ENCODE measurements at places on chromosomes 4 and X. TPM values are rescaled to one million over a fixed set of nuclear protein-coding genes. Genes with fewer than 3 reads are reported as not detected.

- H3K27me3 ChIP-seq = no peaks in the 10 kb centered on the region
- no peak overlapping the region for H3K4me3 ChIP-seq
- no peaks in the 10 kb centered on the region for H3K4me1 ChIP-seq
- H3K27ac ChIP-seq = no peak overlapping the region
- no peaks in the 10 kb centered on the region for H3K36me3 ChIP-seq
Observed at GRCh38 chr4:176814770-176815169, 22.0 kb upstream of the VEGFC start.

- H3K4me3 ChIP-seq = peak within 1 kb of the TSS; percentile 96
- peaks cover 21% of the 10 kb centered on the region for H3K4me1 ChIP-seq
- H3K27me3 ChIP-seq = no peaks in the 10 kb centered on the region
Observed at GRCh38 chrX:1591102-1591862, at the start of gene AKAP17A. Gene AKAP17A, plus strand, starts transcription at chrX:1591604. Its CDS starts 1,859 bp downstream, at chrX:1593463.

DNA sequence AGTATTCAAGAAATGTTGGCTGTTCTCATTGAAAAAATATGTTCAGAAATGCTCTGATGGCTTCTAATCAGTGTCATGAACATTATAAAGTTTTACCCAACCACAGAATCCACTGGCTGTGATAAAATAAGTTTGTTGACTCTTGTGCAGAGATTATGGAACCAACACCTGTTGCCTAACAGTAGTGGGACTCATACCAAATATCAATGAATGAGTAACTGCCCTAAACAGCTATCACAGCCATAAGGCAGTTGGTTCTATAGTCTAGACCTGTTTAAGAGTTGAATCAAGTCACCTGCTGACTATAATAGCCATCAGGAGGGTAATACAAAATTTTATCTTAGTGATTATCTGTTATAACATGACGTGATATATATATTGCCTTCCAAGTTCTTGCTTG, 168.3 kb downstream of the ATOH1 start:
- no peak for DNase-seq
- no peaks in the 10 kb centered on the region for H3K27me3 ChIP-seq
- H3K4me3 ChIP-seq = no peak overlapping the region
- H3K27ac ChIP-seq = no peak overlapping the region

Gene MAGEC1
- not detected for total RNA-seq

Gene TLR6
- total RNA-seq = 4.4 TPM

DNA sequence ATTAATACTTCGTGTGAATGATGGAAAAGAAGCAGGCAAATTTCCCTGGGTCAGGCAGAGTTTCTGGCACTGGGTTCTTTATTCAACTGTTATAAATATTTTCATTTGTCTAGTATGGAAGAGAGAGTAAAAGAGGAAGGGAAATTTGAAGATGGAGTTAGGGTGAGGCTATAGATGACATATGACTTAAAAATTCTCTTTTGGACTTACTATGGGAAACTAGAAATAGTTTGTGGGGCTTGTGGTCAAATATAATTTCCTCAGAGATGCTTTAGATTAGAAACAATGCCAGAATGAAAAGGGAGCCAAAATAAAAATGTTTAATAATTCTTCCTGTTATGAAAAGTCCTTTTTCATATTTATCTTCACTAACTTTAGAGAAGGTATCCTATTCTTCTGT, 103.2 kb downstream of the GC start:
- no peak for DNase-seq
- H3K27me3 ChIP-seq = no peaks in the 10 kb centered on the region
- no peak overlapping the region for H3K27ac ChIP-seq
- no peak overlapping the region for H3K4me3 ChIP-seq

- H3K4me3 ChIP-seq = no peak overlapping the region
- H3K27ac ChIP-seq = no peak overlapping the region
- peaks cover 51% of the 10 kb centered on the region for H3K27me3 ChIP-seq
- no peaks in the 10 kb centered on the region for H3K36me3 ChIP-seq
Observed at GRCh38 chr4:107857741-107858140, 33.0 kb downstream of the SGMS2 start.

DNA sequence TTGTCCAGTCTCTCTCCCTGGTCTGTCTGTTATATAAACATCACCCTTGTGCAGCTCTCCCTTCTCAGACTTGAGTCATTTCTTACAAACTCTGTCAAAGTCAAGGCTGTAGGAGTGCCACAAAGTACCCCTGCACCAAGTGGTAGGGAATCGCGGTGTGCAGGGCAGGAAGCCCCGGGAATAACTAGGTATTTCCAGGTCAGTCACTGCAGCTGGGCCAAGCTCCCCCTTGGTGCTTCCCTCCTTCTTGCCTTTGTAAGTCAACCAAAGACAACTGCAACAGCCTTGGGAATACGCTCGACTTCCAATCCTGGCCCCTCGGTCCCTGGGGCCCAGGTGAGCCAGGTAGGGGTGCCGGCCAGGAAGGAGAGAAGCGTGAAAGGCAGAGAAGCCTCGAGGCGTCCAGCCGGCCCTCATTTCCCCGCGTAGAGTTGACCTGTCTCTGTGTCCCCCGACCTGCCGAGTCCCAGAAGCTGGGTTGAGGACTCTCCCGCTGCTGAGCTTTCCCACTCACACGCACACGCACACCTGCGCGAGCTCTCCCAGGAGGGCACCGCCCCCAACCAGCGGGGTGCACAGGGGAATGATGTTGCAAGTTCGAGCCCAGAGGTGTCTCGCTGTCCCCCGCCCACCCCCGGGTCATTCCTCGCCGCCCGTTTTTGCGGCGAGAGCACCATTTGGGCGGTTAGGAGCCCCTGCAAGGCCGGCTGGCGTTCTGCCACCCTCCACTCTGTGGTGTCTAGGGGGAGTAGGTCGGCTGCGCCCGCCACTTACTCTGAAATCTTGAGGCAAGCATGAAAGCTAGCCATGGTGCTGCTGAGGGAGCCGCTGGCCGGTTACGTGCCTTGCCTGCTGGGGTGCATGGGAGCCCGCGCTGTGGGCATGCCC, 22.8 kb upstream of the KIAA1210 start:
- H3K27me3 ChIP-seq = no peaks in the 10 kb centered on the region
- no peaks in the 10 kb centered on the region for H3K36me3 ChIP-seq
- no peaks in the 10 kb centered on the region for H3K4me1 ChIP-seq
- no peak for DNase-seq
- H3K4me3 ChIP-seq = no peak overlapping the region
- H3K27ac ChIP-seq = no peak overlapping the region

DNA sequence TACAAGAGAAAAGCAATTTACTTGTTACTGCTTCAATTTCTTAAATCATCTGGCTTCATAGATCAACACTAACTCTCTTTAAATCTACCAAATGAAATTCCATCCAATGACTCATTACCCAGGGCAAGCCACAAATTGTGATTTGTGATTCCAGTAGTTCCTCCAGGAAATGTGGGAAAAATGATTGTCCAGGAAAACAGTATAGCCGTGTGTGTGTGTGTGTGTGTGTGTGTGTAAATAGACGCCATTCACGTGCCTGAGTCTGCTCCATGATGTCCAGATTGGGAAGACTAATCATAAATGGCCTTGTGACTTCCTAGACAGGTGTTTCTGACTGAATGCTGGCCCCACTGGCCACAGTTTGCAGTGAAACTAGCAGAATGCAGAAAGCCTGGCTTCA, 121.3 kb downstream of the HS6ST2 start:
- no peak overlapping the region for H3K4me3 ChIP-seq
- H3K4me1 ChIP-seq = no peaks in the 10 kb centered on the region
- H3K36me3 ChIP-seq = no peaks in the 10 kb centered on the region
- H3K27me3 ChIP-seq = no peaks in the 10 kb centered on the region

DNA sequence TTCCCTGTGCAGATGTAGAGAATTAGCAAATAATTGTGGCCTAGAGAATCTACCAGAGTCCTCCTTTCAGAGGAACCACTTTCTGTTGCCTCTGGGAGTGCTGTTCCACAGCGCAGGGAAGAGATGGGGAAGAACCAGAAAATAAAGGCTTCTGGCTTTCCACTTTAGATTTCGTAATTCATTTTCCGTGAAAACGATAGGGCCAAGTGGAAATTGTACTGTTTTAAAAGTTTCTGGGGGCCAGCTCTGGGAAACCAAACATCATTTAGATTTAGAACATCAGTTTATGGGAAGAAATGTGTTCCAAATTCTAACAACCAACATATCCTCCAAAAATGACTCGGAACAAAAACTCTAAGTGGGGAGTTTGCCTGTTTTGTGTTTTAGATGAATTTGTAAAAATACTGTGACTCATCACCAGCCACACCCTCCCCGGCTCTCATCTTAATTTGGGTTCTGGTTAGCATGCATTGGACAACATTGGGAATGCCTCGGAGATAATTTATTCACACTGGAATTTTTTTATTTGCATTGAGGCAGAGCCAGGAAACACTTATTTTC, 65.2 kb upstream of the LNX1 start:
- DNase-seq = no peak
- H3K4me1 ChIP-seq = peaks cover 9% of the 10 kb centered on the region
- H3K27ac ChIP-seq = no peak overlapping the region
- no peak overlapping the region for H3K4me3 ChIP-seq
- peaks cover 4% of the 10 kb centered on the region for H3K27me3 ChIP-seq

Gene CLCN4
- 0.38 TPM for total RNA-seq

DNA sequence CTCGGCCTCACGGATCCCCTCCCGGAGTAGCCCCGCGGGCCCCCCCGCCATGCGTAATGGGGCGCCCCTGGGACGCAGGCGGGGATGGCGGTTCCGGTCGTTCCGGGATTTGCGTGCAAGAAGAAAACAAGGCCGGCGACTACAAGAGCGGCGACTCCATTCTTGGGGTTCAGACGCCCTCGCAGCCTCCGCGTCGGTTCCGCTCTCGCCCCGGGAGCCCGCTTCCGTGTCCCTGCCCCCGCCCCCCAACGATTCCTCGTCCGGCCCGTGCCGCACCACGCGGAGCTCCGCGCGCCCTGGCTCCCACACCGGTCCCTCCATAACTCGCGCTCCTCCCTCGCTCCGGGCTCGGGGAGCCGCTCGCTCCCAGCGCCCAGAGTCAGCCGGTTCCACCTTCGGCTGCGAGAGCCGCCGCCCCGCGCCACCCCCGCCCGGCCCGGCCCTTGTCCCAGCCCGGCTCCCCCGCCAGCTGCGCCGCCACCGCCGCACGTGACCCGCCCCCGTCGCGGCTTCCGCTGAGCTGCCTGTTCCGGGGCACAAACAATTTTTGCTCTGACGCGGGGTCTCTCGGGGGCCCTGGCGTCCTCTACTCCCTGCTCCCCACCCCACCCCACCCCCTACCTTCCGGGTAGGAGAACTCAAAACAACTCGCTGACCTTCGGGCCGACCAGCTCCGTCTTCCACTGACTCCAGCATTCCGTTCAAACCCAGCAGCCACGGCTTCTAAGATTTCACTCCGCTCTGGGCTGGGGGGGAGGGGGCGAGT, 78.8 kb upstream of the BCOR start:
- no peaks in the 10 kb centered on the region for H3K27me3 ChIP-seq
- H3K36me3 ChIP-seq = peaks cover 9% of the 10 kb centered on the region
- H3K4me3 ChIP-seq = peak overlapping the region; percentile 90
- DNase-seq = peak; percentile 84
- H3K4me1 ChIP-seq = peaks cover 27% of the 10 kb centered on the region
- peak overlapping the region; percentile 99 for H3K27ac ChIP-seq

Gene DKK2
- total RNA-seq = not detected

GRCh38 chr4:61468024-61468720, 268.0 kb downstream of the ADGRL3 start:
- H3K36me3 ChIP-seq = no peaks in the 10 kb centered on the region
- H3K27ac ChIP-seq = no peak overlapping the region
- no peak overlapping the region for H3K4me3 ChIP-seq
- H3K27me3 ChIP-seq = no peaks in the 10 kb centered on the region

DNA sequence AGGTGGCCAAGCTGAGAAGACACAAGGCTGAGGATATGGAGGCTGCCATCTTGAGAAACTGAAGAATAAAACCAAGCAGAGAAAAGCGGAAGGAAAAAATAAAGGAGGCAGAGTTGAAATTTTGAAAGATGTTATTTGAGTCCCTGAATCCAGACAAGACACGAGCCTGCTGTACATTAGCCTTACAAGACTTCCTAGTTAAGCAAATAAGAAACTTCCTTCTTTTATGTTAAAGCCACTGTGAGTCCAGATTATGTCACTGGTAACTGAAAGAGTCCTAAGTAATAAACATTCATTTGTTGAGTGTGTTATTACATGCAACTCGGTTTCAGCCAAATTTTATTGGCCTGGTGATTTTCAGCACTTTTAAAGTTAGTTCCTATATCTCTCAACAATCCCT, 30.4 kb downstream of the DRD5 start:
- H3K36me3 ChIP-seq = no peaks in the 10 kb centered on the region
- peaks cover 34% of the 10 kb centered on the region for H3K27me3 ChIP-seq
- H3K4me1 ChIP-seq = peaks cover 6% of the 10 kb centered on the region
- H3K4me3 ChIP-seq = no peak overlapping the region

Gene BTC
- total RNA-seq = not detected

GRCh38 chr4:121952290-121952689, 430 bp upstream of the TRPC3 start:
- H3K27ac ChIP-seq = no peak overlapping the region
- no peaks in the 10 kb centered on the region for H3K36me3 ChIP-seq
- DNase-seq = no peak
- H3K4me1 ChIP-seq = peaks cover 9% of the 10 kb centered on the region

GRCh38 chr4:103498161-103499070, 221.4 kb downstream of the TACR3 start:
- no peaks in the 10 kb centered on the region for H3K27me3 ChIP-seq
- H3K27ac ChIP-seq = no peak overlapping the region
- DNase-seq = peak; percentile 4
- H3K4me3 ChIP-seq = no peak overlapping the region
- no peaks in the 10 kb centered on the region for H3K36me3 ChIP-seq
- H3K4me1 ChIP-seq = peaks cover 2% of the 10 kb centered on the region

DNA sequence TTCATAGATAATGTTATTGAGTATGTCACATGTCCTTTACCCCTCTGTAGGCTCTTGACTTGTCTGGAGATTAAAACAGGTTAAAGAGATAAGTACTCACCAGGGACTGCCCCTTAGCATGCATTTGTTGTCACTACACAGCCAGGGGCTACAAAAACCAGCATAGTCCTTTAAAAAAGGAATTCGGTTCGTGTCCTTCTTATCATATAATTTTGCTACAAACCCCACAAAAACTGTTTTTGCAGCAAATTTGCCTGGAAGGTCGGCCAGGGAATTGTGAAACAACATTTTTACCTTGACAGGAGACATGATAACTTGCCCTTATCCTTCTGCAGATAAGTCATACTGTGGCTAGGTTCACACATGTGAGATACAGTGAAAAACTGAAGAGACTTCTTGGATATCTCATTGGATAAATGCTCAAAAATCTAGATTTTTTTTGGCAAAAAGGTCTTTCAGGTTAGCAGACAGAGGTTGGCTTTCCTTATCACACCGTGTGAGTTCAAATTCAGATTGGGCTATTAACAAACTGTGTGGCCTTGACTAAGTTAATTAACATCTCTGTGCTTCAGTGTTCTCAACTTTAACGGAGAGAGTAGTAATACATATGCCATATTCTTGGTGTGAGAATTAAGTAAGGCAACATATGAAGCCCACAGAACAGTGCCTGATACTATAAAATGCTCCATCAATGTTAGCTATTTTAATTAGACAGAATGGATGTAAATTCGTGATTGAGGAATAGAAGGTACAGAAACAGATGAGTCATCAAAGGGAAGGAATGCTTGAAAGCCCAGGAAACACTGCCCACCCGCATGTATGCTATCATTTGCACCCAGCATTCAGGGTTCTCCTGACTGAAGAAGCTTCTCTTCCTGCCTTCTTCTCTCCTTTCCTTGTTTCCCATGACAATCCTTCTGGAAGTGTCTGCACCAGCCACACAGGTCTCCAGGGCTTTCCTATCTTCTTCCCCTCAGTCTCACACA, 30.0 kb downstream of the FAM9C start:
- H3K27ac ChIP-seq = peak overlapping the region; percentile 73
- H3K27me3 ChIP-seq = no peaks in the 10 kb centered on the region
- H3K4me1 ChIP-seq = peaks cover 40% of the 10 kb centered on the region
- no peak overlapping the region for H3K4me3 ChIP-seq

- no peaks in the 10 kb centered on the region for H3K4me1 ChIP-seq
- H3K27me3 ChIP-seq = no peaks in the 10 kb centered on the region
- H3K4me3 ChIP-seq = no peak overlapping the region
- DNase-seq = no peak
- H3K36me3 ChIP-seq = no peaks in the 10 kb centered on the region
Observed at GRCh38 chr4:9987749-9988362, 33.4 kb downstream of the SLC2A9 start.
